ENCODE measurements at places on chromosomes 6 and 20.

DNA sequence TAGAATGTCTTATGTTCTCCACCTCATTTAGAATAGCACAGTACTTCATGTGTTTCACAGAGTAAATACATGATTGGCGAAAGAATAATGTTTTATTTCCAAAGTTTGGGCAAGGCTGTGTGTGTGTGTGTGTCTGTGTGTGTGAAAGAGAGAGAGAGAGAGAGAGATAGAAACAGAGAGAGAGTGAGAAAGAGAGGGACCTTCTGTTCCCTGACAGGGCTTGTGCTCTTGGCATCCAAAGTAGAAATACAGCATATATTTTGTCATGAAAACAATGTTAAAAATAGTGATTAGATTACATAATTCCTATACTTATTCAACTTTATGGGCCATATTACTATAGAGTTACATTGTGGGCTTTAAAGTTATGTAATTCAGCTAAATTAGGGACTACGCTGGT, 201.2 kb downstream of the KIF6 start:
- DNase-seq: no peak

GRCh38 chr20:44171775-44172571, 15.0 kb downstream of the JPH2 start:
- DNase-seq: no peak

- no peak for DNase-seq
Observed at GRCh38 chr6:141077355-141078333, 1055.1 kb upstream of the GJE1 start.

DNA sequence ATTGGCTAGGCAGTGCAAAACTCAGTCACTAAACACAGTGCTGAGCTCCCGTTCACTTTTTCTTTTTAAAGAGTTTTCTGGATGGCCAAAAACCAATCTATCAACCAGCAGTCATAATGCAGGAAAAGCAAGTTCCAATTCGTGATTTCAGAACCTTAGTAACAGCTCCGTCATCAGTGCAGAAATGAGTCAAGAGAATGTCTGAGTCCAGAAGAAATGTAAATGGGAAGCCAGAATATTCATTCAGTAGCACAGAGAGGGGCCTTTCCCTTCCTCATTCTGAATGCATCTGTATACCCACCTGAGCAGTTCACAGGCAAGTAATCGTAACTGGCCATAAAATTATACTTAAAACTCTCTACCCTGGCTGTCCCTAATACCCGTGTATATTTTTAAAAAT, 20.4 kb downstream of the HUS1B start:
- no peak for DNase-seq

- no peak for DNase-seq
Observed at GRCh38 chr20:48281501-48281900, 496.2 kb upstream of the SULF2 start.

DNA sequence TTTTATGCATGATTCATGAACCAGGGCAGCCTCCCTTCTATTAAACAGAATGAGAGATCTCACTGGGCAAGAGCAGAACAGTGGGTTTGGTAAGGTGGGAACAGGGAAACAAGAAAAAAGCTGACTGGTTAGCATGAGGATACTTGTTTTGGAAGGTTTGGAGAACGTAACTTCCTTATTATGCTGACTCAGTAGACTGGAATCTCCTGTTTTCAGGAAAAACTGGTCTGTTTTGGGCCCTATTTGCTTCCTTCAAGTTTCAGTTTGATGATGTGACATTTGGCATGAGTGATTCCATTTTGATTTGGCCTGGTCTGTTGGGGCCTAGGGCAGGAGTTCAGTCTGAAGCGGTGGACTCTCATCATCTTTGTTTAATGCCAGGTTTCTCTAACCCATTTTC, 172.0 kb downstream of the MYLK4 start:
- DNase-seq: no peak

DNA sequence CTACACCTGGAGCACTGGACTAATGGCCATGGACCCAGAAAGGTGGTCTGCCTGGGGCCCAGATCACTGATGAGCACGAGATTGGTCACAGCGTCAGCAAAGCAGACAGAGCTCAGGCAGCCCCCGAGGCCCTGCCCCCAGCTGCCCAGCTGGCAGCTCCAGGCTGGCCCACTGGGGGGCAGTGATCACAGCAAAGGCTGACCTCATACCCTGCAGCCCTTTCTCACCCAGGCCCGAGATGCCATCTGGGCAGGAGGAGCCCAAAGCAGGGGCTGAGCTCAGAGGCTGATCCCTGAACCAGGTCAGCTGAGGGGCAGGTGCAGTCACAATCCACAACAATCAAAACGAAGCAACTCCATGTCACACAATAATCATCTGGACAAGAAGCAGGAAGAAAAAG, 4.1 kb downstream of the MAP1LC3A start:
- DNase-seq: no peak

GRCh38 chr20:43710370-43711044, 16.3 kb downstream of the GTSF1L start:
- DNase-seq: no peak

- no peak for DNase-seq
Observed at GRCh38 chr20:50333131-50333670, 142.6 kb downstream of the CEBPB start.

DNA sequence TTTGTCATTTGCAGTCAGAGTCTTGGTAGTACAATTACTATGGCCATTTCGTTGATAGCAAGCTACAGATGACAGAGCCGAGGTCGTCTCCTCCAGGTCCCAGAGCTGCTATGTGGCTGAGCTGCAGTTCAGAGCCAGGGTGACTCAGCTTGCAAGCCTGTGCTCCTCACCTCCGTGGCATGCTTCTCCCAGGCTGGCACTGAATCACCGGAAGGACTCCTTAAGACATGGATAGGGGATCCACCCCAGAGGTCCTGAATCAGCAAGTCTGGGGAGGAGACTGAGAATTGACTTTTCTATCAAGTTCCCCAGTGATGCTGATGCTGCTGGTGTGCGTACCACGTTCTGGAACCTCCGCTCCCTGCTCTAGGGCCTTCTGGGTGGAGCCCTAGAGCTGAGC, 291.2 kb downstream of the CDH26 start:
- DNase-seq: no peak

DNA sequence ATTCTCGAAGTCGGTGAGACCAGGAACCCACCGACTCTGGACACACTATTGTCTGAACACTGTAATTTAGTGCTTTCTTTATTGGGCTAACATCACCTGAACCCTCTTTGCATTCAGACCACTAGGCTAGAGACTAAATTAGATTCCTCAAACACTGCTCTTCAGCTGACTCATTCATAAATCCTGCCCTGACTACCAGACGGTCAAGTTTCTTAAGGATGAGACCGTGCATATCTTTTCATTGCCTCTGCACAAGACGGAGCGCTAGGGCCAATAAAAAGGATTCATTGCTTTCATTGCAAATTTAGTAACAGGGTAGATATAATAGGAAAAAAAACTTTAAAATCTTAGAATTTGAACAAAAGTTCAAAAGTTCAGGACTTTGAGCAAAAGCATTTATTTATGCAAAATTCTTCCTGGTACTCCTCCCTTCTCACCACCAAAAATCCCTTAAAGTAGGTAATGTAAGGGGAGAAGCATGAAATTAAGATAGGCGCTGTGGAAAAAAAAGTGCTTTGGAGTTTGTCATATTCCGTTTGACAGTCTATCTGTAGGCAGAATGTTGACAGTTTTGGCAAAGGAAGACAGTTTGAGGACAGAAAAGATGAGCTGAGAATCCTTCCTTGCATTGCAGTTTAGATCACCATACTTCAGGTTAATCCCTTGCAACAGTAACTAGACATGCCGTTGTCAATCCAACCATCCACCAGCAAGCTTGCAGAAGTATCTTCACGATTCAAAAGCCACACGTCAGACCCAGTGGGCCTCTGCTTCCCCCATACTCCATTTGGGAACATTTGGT, 328.6 kb upstream of the JARID2 start:
- no peak for DNase-seq

- DNase-seq: no peak
Observed at GRCh38 chr20:37220731-37221130, 40.9 kb downstream of the GHRH start.

DNA sequence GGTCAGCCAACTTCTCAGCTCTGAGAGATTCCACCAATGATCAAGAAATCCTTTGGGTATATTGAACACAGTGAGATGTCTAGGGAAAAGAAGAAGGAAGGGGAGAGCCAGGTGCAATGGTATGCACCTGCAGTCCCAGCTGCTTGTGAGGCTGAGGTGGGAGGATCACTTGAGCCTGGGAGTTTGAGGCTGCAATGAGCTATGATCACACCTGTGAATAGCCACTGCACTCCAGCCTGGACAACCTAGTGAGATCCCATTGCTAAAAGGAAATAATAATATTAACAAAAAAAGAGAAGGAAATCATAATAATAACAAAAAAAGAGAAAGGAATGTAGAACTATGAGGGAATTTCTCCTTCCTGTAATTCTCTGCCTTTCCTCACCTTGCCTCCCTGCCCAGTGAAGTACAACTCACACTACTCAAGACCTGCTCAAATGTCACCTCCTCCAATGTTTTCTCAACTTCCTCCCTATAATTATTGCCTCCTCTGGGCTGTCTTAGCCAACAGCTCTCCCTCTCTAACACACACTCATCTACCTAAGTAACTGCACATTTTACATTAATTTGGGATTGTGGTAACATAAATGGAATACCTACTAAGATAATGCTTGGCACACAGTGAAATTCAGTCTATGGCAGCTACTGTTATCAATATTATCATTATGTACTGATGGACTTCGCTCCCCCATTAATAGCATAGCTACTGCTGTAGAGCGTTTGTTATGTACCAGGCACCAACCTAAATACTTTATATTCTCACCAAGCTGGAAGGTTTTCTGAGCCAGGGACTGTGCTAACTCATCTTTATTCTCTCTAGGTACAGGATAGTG, 103.6 kb downstream of the KIF13A start:
- no peak for DNase-seq

GRCh38 chr20:50692552-50692933, 1.2 kb upstream of the RIPOR3 start:
- no peak for DNase-seq

DNA sequence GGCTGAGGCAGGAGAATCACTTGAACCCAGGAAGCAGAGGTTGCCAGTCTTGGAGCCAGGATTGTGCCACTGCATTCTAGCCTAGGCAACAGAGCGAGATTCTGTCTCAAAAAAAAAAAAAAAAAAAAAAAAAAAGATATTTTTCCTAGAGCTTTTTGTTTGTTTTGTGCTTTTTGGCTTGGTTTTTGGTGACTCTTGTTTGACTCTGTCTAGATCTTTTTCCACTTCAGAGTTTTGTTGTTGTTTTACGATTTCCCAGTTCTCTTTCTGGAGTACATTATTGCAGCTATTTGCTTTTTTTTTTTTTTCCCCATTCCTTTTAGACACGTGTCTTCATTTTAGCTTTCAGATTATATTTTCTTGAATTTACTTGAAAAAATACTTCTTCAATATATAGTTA, 67.0 kb upstream of the AKAP12 start:
- no peak for DNase-seq

GRCh38 chr6:17519120-17519519, 81.0 kb upstream of the FAM8A1 start:
- no peak for DNase-seq

DNA sequence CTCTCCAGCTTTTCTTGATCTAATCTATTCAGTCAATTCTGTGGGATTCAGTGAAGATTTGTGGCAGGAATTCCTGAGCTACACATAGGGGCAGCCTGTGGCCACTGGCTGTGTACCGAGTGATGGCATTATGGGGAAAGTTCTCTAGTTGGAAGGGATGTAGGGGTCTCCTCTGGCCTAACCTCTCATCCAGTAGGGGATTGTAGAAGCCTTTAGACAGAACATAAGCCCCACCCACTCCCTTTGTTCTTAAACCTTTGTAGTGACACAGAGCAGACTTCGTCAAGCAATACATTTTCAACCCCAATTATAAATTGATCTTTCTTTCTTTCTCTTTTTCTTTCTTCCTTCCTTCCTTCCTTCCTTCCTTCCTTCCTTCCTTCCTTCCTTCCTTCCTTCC, 188.9 kb downstream of the QKI start:
- no peak for DNase-seq

DNA sequence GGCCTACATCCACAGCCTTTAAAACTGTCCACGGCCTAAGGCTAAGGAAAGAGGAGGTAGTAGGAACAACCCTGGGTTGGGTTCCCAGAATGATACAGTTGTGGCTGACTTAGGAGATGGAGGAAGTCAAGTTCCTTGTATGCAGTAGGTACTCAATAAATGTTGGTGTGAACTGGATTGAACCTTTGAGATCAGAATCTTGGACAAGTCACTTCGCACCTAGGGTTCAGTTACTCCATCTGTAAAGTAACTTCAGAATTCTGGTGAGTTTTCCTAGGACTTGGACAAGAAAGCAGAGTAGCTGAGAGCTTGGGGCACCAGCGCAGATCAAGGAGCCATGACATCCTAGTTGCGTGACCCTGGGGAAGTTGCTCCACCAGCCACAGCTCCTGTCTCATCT, 9.1 kb downstream of the XKR7 start:
- DNase-seq: no peak

- peak; percentile 67 for DNase-seq
Observed at GRCh38 chr20:22684072-22684762, 99.8 kb upstream of the FOXA2 start.

DNA sequence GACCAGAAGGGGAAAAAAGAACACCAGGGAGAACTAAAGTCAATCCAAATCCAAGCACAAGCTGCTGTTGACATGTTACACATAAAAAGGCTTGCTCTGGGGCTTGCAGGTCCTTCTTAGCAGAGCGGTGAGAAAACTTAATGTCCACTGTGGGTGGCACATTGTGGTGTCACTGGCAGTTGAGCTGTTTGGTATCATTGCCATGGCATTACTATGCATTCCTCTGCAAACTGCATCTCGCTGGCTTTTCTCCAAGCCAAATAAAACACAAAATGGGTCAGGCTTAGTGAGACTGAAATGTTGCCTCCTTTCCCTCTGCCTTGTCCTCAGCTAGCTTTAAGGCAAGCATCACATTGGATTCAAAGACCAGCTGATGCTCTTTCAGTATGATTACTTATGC, 40.9 kb downstream of the LY86 start:
- no peak for DNase-seq

GRCh38 chr20:13238001-13238653, 17.1 kb downstream of the ISM1 start:
- DNase-seq: no peak

- DNase-seq: no peak
Observed at GRCh38 chr6:75800133-75800532, 51.1 kb downstream of the MYO6 start.
